ENCODE measurements at places on chromosomes 5 and 9. TPM values are rescaled to one million over a fixed set of nuclear protein-coding genes. Genes with fewer than 3 reads are reported as not detected.

Gene PCDHGA3
- total RNA-seq = not detected

Gene FAM151B
- total RNA-seq = 1.2 TPM

Gene SEMA5A
- not detected for total RNA-seq

Gene F2RL1
- total RNA-seq = 281 TPM

Gene FAM81B
- not detected for total RNA-seq

Gene NRG2
- total RNA-seq = 1.9 TPM

Gene DDX4
- not detected for total RNA-seq

All from A549 treated with RU486 at 1 μM for 4 hours (cell line).